ENCODE measurements at places on chromosomes 11 and 22.

DNA sequence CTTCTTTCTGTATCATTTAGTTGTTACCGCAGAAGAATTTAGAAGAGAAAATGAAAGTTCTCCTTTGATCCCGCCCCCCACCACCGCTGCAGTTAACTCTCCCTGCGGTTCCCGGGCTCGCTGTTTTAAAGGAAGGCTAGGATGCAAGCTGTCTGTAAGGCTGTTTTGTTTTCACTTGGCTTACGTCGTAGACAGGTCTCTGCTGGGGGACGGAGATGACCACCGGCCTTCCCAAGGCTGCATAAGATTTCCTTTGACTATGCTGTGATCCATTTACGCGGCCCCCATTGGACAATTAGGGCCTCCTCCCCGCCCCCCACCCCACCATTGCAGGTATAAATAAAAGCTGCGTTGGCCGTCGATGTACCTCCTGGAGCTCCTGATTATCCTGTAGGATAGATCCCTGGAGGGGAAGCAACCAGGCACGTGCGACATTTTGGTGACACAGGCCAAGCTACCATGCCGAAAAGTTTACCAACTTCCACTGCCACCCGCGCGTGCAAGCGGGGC lies 1.4 kb upstream of the CPT1A start:
- DNase-seq, result no peak

GRCh38 chr11:1052133-1053011 lies 15.9 kb upstream of the MUC6 start:
- no peak for DNase-seq

DNA sequence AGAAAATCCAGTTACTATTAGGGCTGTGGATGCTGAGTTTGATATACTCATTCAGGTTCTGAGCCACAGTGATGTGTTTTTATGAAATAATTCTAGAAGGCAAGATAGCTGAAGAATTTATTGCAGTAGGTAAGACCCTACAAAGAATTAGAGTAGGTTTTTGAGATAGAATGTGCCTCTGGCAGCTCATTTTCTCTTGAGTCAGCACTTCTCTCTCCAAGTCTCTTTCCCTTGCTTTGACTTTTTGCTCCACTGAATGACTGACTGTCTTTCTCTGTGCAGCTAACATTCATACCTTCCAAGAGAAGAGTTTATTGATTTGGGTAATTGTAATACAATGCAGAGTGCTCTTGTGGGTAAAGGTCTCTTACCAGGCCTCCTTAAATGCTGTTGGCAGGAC lies 48.0 kb upstream of the C11orf87 start:
- DNase-seq, result no peak

DNA sequence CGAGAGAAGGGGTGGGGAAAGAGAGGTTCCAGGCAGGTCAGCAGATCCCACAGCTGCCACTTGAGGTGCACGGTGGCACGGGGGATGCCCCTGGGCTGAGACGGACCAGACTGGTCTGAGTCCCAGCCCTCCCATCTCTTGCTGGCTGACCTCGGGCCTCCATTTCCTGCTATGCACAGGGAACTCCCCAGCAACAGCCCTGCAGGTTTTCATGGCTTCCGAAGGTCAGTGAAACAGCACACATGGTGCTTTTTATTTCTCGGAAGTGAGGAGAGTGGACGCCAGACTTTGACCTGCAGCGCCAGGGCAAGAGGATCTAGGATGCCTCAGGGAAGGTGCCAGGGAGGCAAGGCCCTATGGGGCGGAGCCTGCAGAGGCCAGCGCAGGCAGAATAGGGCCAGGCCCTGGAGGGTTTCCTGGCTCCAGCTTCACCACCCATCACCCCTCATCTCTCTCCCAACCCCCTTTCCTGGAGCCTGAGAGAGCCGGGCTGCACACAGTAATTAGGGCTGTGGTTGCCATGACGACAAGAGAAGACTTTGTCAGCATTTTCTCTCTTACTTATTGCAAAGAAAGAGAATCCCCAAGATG lies 29.5 kb downstream of the SLC22A12 start:
- DNase-seq, result no peak

- DNase-seq, result no peak
Measured at GRCh38 chr22:39674536-39674935, 104.0 kb downstream of the CACNA1I start.

- no peak for DNase-seq
Measured at GRCh38 chr22:39181778-39182177, 29.3 kb upstream of the CBX7 start.

- DNase-seq, result no peak
Measured at GRCh38 chr22:28589102-28589750, 90.4 kb downstream of the TTC28 start.

DNA sequence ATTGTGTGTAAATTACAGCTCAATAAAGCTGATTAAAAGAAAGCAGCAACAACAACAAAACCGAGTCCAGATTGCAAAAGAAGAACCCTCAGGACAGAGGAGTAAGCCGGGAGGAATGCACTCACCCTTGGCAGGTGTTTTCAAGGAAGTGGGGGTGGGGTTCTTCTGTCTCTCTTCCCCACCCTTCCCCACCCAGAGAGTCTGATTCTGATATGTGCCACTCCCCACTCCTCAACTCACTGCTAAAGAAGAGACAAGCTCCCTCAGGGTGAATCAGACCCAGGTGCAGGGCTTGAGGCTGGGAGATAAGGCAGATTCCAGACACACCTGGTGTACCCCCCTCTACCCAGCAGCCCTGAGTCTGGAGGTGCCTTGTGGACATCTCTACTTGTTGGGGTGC lies 38.4 kb upstream of the PHF21A start:
- DNase-seq, result no peak

DNA sequence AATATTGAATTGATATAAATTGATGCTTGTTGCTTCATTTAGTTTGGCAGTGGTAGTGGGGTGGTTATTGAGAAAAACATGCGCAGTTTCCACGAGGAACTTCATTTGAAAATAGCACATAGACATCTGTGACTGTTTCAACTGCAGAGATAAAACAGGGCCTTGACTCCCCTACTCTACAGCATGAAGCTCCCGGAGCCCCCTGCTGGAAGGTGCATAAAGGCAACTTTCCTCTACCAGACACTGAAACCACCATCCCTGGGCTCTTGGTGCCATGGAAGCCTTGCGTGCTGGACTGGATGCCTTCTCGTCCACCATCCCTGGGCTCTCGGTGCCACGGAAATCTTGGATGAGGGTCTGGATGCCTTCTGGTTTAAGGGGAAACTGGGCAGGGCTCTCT lies 195.9 kb downstream of the CSNK2A3 start:
- no peak for DNase-seq

- DNase-seq, result no peak
Measured at GRCh38 chr11:86014221-86014620, 54.7 kb downstream of the PICALM start.

DNA sequence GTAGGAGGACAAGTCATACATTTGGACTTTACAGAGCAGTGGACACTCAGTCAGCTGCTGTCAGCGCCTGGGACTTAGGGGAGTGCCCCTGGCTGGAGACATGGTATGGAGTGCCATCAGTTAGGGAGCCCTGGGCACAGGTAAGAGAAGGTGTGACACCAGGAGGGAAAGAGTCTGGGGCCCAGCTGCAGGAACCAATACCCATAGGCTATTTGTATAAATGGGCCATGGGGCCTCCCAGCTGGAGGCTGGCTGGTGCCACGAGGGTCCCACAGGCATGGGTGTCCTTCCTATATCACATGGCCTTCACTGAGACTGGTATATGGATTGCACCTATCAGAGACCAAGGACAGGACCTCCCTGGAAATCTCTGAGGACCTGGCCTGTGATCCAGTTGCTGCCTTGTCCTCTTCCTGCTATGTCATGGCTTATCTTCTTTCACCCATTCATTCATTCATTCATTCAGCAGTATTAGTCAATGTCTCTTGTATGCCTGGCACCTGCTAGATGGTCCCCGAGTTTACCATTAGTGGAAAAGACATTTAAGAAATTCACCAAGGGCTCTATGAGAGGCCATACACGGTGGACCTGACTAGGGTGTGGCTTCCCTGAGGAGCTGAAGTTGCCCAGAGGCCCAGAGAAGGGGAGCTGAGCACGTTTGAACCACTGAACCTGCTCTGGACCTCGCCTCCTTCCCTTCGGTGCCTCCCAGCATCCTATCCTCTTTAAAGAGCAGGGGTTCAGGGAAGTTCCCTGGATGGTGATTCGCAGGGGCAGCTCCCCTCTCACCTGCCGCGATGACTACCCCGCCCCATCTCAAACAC lies 850 bp upstream of the MIF start:
- no peak for DNase-seq

DNA sequence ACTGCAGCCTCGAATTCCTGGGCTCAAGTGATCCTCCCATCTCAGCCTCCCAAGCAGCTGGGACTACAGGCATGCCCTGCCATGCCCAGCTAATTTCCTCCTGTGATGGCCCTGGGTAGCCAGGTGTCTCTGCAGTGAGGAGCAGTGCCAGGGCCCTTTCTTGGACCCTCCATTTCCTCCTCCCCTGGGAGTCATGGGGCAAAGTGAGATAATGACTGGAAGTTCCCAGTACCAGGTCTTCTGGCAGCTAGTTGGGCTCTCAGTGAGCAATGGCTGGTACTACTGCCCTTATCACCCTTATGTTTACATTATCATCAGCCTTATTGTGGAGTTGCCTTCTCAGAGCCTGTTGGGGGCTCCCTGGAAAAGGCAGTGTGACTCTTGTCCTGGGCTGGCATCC lies 17.6 kb downstream of the DAGLA start:
- no peak for DNase-seq

- no peak for DNase-seq
Measured at GRCh38 chr11:16299390-16299789, 57.0 kb downstream of the SOX6 start.

DNA sequence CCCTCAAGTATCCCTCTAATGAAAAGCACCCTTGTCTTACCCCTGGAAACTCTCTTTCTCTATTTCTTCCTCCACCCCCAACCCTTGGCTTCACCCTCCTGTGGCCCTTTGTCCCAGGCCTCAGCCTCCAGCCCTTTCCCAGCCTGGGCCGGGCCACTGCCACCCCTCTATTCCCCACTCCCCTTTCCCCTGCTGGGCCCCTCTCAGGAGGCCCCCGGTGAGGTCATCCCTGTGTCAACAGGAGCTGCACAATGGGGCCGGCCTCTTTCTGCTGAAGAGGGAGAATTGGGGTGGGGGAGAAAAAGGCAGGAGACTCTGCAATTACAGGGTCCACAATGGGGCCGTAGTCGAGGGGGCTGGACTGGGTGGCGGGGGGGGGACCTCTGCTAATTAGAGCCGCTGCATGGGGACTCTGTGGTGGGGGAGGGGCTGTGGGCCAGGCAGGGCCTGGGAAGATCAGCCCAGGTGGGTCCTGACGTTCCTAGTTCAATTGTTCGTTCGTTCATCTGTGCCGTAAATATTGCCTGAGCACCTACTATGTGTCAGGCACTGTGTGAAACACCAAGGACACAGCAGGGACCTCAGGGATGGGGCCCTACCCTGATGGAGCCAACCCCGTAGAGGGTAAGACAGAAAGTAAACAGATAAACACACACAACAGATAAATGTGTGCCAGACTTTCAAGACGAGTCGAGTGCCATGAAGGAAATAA lies 18.5 kb upstream of the MPPED1 start:
- no peak for DNase-seq

DNA sequence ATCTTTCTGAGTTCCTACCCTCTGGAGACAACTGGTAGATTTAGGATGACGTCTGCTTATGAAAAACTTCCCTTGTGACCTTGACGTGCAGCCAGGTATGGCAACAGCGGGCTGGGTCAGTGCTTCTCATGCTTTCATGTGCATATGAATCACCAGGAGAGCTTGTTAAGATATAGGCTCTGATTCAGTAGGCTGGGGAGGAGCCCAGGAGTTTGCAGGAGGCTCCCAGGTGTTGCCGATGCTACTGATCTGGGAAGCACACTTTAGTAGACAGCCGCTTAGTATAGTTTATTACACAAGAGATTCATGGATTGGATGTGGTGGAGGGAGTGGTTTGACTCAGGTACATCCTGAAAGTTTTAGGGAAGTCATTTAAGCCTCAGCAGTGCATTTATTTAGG lies 23.8 kb downstream of the DIXDC1 start:
- DNase-seq, result no peak

GRCh38 chr11:23406131-23406819 lies 546.0 kb upstream of the CCDC179 start:
- no peak for DNase-seq

DNA sequence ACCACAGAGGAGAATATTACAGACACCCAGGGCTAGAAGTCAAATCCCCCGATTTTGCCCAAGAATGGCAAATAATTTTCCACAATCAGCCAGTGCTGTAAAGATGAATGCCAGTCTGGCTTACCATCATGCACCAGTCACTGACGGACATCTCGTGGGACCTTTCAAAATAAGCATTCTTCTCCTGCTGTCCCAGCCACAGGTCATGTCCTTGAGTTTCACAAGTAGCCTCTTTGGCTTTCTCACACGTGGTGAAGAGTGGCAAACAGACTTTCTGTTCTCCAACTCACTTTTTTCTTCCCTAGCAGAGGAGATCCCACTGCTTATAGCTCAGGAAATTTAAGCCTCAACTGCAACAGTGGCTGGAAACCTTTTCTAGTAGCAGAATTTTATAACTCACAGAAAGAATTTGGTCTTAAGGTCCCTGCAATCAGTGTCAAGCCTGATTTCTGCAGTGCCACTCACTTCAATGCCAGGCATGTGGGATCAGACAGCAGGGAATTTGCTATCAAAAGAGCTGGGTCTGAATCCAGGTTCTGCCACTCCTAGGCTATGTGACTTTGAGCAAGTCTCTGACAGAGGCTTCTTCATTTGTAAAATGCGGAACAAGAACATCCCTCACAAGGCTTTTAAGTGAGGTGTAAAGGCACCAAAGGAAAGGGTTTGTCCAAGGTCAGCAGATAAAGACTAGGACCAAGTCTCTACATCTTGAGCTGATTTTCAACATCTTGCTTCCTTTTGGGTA lies 3.6 kb downstream of the PIK3IP1 start:
- DNase-seq, result no peak
